ELF-1 (cell line): ENCODE measurements at places on chromosomes 6 and 20.

DNA sequence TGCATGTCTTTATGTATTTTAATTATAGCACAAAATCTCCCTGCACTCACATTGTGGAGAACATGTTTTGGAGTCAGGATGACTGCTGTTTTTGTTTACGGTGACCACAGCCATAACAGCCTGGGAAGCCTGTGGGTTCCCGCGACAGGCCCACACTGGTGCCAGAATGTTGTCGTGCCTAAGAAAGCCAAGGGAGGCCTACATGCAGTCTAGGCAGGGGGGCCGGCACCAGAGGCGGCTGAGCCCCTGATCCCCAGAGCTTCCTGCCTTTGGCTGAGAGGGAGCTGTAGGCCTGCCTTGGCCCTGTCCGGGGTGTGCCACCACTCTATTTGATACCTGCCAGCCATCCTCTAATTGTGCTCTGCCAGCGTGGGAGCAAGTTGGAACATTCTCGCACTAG is 46.7 kb downstream of the TBC1D7 start:
- no peak for DNase-seq

DNA sequence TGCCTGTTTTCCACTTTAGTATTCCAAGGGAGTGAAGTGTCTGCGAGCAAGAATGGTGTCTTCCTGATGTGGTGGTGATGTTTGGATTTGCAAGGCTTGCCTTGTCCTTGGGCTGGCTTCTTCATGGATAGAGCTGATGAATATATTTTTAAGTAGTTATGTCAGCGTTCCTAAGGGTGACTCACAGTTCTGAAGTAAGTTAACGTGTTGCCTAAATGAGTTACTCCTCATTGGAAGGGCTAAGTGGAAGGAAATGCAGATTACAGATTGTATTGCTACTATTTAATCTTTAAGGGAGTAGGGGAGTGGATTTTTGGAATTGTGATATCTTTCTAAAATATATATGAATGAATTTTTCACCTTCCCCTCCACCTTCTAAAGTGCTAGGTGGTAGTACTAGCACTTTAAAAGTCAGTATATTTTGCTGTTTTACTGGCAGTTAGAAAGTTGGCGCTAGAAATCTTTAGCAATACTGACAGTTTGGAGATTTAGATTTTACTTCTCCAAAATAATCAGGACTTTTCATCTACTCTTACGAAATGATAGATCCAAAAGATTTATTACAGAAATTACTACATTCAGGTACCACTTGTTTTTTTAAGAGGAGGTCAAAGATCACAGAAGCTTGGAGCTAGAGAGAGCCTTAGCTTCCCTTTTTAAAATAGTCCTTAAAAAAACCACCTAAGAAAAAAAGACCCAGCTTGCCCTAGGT is 197.4 kb downstream of the JARID2 start:
- DNase-seq, result no peak

DNA sequence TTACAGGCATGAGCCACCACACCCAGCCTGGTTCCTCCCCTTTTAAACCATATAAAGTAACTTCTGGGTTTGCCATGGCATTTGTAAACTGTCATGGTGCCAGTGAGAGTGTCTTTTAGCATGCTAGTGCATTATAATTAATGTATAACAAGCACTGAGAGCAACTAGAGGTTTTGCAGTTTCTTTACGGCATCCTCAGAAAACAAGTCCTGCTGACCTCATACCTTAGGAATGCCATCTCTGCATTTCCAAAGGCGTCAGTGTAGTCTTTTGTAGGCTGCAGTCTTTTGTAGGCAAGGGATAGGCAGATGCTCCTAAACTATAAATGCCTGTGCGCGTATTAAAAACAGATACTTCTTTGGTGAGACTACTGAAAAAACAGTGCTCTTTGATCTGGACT is 75.0 kb upstream of the EZR start:
- DNase-seq, result peak; percentile 86

DNA sequence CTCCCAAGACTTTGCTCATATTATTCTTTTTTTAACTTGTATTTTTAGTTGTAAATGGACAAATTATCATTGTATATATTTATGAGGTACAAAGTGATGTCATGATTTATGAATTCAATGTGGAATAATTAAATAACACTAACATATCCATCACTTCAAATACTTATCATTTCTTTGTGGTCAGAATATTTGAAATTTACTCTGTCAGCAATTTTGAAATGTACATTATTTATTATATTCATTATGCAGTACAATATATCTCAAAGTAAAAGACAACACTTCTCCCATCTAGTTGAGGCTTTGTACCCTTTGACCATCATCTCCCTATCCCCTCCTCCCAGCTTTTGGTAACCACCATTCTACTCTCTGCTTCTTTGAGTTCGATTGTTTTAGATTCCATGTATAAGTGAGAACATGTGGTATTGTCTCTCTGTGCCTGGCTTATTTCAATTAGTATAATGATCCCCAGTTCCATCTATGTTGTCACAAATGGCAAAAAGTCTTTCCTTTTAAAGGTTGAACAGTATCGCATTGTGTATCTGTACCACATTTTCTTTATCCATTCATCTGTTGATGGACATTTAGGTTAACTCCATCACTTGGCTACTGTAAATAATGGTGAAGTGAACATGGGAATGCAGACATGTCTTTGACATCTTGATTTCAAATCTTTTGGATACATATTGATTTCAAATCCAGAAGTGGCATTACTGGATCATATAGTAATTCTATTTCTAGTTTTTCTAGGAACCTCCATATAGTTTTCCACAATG is 197.2 kb downstream of the KIF6 start:
- no peak for DNase-seq

DNA sequence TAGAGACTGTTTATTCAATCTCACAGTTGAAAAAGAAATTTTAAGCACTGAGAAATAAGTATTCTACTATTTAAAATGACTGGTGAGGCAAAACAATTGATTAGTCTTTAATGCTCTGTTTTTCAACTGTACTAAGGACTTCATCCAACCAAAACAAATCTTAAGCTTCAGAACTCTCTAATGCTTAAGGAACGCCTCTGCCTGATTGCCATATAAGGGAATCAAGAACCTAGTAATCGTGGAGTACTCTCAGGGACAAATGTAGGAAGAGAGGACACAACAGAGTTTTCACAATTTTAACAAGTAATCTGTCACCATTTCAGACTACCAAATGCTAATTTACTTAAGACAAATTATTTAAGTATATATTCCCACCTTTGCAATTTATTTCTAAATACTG is 16.1 kb downstream of the FBXO30 start:
- no peak for DNase-seq

DNA sequence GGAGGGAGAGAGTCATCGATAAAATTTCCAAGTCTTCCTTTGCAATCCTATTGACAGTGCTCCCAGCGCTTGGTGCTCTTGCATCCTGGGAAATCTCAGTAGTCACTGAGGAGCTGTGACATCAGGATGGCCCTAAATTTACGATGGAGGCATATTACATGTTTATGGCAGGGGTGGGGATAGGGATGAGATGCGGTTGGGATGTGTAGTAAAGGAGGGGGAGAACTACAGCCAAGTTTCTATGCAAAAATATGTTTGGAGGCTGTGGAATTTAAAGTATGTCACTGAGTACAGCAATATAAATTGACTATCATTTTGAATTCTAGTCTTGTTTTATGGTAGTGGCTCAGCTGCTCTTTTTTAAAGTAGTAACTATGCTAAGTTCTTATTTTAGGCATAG is 544.9 kb downstream of the PKHD1 start:
- DNase-seq, result no peak

DNA sequence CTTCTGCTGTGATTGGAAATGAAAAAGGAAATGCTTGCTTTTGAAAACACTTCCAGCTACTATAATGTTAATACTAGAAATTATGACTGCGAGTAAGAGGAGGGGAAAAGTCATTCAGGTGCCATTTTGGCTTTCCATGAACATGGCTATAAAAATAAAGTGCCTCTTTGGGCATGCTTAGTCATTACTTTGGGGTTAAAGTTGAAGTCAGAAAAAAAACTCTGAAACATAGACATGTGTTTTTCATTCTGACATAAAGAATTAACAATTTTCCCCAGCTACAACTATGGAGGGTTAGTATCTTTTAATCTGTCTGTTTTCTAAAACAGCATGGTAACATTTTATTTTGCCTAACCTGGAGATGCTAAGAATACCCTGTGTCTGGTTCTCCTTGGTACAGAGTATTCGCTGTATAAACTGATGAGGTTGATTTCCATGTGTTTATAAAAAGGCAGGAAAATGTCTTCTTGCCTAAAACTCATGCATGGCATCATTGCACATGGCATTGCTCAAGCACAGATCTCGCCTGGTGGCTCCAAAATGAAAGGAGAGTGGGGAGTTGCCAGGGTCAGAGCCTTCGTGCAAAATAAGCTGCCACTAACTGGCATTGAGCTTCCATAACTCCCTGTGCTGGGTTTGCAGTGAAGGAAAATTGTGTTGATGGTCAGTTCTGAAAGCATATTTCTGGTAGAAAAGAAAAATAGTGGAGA is 188.9 kb downstream of the KCNQ5 start:
- no peak for DNase-seq

DNA sequence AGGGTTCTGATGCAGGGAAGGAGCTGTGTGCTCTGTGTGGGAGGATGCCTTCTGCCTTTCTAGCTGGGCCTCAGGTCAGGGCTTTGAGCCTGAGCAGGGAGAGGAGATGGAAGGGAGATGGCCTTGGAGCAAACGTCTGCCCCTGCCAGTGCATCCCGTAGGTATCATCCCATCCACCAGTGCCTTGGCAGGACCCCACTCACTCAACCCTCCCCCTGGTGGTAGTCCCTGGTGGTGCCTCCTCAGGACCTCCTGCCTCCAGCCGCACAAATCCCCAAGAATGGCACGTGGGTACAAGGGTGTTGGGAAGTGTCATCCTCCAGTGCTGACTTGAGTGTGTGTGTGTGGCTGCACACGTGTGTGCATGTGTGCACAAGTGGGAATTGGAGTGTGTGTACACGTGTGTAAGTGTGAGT is 23.1 kb upstream of the MICB start:
- peak; percentile 30 for DNase-seq

DNA sequence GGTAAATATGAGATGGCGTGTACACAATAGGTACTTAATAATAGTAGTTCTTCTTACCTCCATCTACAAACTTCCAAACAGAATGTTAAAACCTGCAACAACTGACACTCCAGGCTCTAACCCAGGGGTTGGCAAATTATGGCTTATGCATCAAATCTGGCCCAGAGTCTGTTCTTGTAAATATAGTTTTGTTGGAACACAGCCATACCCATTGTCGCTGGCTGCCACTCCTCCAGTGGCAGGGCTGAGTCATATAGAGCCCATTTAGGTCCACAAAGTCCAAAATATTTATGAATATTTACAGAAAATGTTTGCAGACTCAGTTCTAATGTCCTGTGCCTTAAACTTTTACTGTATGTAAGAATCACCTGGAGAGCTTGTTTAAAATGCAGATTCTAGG is 69.9 kb upstream of the BTBD3 start:
- DNase-seq, result no peak

DNA sequence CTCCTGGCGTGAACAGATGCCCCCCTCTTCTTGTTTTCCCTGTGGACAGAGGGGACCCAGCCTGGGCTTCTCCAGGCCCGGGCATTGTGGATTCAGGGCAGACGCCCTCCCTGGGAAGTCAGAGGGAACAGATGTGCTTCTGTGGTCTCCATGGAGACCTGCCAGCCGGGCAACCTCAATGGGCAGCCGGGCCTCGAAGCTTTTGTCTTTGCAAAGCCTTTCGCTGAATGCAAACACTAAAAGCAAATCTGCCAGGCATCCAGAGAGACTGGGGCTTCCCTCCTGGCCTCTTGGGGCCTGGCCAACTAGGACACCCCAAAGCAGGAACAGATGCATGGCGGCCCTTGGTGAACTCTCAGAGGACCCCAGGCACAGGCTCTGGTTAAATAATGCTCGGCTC is 370.0 kb upstream of the SULF2 start:
- DNase-seq, result no peak

DNA sequence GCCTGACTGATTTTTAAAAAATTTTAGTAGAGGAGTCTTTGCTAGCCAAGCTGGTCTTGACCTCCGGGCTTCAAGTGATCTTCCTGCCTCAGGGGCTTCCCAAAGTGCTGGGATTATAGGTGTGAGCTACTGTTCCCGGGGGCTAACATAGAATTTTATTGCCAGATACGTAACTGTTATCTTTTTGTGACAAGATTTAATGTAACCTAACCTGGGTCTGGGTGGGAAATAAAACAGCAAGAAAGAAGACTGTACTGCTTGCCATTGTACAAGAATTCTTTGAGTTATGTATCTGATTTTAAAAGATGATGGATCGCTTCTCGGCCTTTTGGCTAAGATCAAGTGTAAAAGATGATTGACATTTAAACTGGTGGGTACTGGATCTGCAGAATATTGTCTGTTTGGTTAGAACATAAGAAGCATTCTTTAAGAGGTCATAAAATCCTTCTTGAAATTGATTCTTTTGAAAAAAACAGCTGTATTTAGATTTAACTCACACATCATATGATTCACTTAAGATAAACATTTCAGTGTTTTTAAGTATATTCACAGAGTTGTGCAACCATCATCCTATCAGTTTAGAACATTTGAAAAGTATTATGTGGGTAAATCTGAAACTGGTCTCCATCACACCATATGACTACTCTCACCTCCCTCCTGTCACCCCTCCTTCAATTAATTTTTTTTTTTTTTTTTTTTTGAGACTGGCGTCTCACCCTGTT is 21.6 kb downstream of the TPX2 start:
- no peak for DNase-seq

DNA sequence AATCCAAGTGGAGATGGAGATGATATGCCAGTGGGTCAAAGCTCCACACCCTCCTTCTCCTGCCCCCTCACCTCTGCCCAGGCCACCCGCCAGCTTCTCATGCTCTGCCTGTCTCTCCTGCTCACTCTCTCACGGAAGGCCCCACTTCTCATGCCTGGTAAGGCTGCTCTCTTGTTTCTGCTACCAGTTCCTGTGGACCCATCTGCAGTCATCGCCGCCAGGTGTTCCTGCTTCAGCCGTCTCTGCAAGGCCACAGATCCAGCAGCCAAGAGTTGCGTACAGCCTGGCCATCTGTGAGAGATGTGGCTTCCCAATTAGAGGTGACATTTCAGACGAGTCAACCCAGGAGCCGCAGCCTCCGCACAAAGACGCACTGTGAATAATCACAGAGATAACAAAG is 40.8 kb upstream of the NXT1 start:
- DNase-seq, result no peak

- no peak for DNase-seq
Observed at GRCh38 chr20:46962452-46963195, 68.0 kb downstream of the EYA2 start.

DNA sequence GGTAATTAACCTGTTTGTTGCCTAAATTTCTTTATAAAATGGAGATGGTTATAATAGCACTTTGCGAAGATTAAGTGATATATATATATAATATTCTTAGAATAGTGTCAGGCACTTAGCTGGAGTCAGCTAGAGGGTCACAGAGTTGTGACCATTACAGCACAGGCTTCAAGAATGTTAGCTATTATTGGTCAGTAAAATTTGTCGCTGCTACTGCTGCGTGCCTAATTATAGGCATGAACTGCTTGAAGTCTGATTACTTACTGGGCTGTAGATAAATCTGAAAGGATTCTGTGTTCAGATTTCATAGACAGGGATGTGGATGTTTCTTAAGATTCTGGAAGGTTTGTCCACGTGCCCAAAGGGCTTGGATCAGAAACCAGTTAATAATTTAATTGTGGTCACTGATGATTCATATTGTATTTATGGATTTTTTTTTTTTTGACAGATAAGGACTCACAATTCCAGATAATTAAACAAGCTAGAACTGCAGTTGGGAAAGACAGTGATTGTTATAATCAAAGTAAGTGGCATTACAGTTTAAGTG is 4.7 kb downstream of the SNRNP48 start:
- DNase-seq, result no peak
